Nephron progenitor cell (in vitro differentiated cells): ENCODE measurements at places on chromosomes 16 and 17.

DNA sequence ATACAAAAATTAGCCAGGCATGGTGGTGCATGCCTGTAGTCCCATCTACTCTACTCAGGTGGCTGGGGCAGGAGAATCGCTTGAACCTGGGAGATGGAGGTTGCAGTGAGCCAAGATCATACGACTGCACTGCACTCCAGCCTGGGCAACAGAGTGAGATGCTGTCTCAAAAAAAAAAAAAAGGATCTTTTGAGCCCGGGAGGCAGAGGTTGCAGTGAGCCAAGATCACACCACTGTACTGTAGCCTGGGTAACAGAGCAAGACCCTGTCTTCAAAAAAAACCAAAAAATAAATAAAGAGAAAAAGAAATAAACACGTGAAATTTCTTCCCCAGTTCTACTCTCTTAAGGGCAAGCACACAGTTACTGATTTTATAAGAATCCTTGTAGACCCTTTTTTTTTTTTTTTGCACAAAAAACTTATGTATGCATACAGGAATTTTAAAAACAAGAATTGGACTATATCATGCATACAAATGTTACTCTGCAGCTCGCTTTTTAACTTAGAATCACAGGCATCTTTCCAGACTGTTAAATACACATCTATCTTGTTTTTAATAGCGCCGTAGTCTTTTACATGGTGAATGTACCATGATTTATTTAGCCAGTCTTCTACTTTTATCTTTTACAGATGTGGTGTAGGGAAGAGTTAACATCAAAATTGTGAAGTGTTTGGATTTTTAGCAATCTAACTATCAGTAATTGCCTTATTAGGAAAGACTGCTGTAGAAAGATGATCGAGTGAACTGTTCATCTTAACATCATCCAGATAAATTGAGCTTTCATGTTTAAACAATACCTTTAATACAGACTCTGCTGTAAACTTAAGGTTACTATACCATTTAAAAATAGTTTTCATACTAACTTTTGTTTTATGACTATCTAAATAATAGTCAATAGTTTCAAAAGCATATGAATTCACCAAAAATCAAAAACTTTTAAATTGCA lies 14.6 kb downstream of the CDH3 start:
- no peak for DNase-seq

GRCh38 chr17:50103941-50104340 lies 8.8 kb downstream of the PDK2 start:
- DNase-seq, result no peak

DNA sequence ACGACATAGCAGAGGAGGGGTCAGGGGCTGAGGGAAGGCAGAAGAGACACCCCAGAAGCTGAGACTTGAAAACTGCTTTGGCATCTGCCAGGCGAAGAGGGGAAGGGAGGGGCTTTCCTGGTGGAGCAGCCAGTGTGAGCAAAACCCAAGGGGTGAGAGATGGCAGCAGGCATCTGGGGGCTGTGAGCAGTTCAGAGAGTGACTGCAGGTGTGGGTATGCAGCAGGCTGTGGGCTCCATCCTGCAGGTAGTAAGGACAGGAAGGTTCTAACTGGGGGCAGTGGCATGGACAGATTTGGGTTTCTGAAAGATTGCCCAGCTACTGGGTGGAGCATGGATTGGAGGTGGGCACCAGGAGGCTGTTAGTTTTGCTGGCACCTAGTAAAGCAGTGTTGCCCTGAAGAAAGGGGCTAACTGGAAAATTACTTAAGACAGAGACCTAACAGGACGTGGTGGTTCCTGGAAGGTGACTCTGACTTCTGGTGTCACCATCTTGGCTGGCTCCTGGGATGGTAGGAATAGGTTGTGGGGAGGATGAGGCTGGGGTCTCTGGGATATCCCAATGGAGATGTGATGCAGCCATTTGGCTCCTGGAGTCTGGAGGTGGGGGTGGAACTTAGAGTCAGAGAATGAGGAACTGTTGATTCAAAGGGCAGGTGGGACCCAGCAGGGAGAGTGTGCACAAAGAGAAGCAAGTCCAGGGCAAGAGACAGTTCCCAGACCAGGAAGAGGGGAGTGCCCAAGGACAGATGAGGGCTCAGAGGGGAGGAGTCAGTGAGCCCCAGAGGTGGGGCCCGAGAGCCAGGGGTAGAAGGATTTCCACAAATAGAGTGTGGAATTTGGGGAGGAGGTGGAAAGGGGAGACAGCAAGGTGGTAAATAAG lies 11.2 kb downstream of the BCL7C start:
- no peak for DNase-seq

- DNase-seq, result no peak
These were observed 5.9 kb upstream of the HOXB13 start for GRCh38 chr17:48734333-48735061.

GRCh38 chr17:17279316-17279715 lies 1.7 kb downstream of the COPS3 start:
- DNase-seq, result no peak

GRCh38 chr16:55271945-55272513 lies 52.0 kb upstream of the IRX6 start:
- DNase-seq, result no peak

GRCh38 chr17:15298176-15298575 lies 33.0 kb upstream of the PMP22 start:
- no peak for DNase-seq

- no peak for DNase-seq
These were observed 29.3 kb upstream of the RBL2 start for GRCh38 chr16:53404959-53405358.

GRCh38 chr17:9148905-9149525 lies 127.7 kb downstream of the NTN1 start:
- DNase-seq, result no peak

GRCh38 chr16:14407786-14408399 lies 222.2 kb downstream of the PARN start:
- DNase-seq, result no peak

DNA sequence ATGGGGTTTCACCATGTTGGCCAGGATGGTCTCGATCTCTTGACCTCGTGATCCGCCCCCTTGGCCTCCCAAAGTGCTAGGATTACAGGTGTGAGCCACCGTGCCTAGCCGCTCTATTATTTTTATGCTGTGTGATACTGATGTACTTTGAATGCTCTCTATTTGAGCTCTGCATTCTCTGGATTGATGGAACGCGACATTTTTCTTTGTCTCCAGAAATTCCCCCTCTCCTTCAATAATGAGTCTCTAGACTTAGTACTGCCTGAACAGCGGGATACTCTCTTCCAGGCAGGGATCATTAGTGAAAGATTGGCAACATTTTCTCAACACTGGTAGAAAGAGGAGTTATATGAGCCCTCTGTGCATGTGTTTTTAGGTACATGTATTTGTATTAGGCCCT lies 93.3 kb upstream of the CLEC3A start:
- DNase-seq, result no peak

GRCh38 chr17:73231395-73231794 lies 30.3 kb downstream of the CPSF4L start:
- peak; percentile 31 for DNase-seq

DNA sequence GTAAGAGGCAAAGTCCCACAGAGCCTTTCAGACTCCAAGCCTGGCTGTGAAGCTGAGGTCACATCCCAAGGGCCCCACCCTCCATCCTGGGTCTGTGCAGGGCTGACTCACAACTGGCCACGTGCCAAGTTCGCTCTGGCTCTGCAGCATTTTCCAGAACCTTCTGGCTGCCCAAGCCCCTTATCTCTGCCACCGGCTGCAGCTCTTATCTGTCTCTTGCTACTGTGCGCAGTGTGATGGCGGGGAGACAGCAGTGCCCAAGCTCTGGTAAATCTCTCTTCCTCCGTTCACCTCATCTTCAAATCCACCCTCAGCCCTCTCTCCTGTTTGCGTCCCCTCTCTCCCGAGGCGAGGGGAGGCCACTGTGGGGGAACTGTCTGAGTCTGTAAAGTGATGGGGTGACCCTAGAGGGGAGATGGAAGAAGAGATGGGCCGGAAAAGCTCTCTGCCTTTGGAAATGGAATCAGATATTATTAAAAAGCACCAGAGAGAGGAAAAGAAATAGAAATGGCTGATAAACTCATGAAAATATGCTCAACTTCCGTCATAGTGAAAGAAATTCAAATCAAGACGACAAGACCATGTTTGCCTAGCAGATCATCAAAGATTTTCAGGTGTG lies 162.7 kb upstream of the CDC42EP4 start:
- no peak for DNase-seq
